Cardiac muscle cell (in vitro differentiated cells and primary cell): ENCODE measurements at places on chromosomes 2 and 18. TPM values are rescaled to one million over a fixed set of nuclear protein-coding genes. Genes with fewer than 3 reads are reported as not detected.

DNA sequence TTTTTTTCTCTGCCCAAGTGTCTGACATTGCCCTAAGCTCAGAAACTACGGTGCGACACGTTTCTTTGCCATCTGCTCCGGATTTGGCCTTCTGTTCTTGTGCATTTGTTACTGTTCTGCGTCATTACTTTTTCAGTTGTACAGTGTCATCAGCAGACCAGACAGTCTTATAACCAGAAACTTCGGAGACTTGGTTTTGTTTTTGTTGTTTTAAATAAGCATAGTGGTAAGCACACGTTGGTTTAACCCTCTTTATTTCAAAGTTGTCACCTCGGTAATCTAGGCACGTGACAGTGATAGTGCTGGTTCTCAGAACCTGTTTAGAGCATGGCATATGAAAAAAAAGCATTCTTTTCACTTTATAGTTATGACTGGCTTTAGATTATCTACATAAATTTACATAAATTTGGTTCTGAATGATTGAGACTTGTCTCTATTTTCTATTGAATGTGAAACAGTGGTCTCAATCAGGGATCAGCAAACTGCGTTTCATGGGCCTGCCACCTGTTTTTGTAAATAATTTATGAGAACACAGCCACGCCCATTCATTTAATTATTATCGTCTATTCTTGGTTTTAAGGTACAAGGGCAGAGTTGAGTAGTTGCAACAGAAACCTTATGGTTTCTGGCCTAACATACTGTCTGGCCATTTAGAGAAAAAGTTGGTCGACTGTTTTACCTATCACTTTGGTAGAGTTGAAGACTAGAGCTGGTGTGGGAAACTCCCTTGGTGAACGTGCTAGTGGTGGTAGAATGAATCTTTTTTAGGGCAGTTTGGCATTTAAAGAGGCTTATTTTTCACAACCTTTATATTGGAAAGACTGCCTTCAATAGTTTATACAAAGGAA is 106.5 kb downstream of the ZNF532 start:
- H3K27ac ChIP-seq: no peak overlapping the region
- H3K4me3 ChIP-seq: no peak overlapping the region
- DNase-seq: no peak
- H3K27me3 ChIP-seq: no peaks in the 10 kb centered on the region

- H3K4me1 ChIP-seq: no peaks in the 10 kb centered on the region
- H3K27ac ChIP-seq: no peak overlapping the region
- DNase-seq: no peak
- no peaks in the 10 kb centered on the region for H3K27me3 ChIP-seq
- H3K36me3 ChIP-seq: no peaks in the 10 kb centered on the region
These were observed 58.4 kb upstream of the GALR1 start for GRCh38 chr18:77191071-77191751.

DNA sequence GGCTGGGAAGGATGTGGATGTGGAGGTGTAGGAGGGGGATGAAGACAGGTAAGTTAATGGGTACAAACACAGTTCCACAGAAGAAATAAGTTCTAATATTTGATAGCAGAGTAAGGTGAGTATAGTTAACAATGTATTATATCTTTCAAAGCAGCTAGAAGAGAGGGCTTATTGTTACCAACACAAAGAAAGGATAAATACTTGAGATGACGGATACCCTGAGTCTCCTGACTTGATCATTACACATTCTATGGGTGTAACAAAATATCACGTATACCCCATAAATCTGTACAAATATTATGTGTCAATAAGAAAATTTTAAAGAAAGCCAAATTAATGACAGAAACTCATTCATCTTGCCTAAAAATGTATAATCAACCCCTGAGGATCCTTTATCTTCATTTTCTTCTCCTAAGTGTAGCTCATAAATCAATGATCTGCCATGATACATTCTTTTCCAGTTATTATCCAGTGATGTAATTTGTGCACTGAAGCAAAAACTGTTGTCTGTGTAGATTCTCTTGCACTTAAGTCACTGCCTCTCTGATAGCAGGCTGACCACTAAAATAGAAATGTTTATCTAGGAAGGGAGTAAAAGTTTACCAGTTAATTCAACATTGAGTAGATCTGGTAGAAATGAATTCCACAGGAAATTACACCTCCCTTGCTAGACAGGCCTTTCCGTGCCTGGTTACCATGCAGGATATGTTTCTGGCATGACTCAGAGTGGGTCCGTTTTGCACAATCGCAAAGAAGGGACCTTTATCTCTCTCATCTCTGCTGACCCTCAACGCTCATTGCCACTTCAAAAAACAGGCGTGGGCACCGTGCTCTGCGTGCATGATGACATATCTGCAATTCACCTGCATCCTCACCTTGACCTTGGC is 249.7 kb upstream of the NCKAP5 start:
- H3K4me3 ChIP-seq: no peak overlapping the region
- H3K4me1 ChIP-seq: peaks cover 4% of the 10 kb centered on the region
- peak; percentile 92 for DNase-seq
- H3K27me3 ChIP-seq: peaks cover 3% of the 10 kb centered on the region

Gene LRP1B
- 2.4 and 2.5 TPM in 2 replicates for total RNA-seq

- DNase-seq: no peak
- no peak overlapping the region for H3K4me3 ChIP-seq
- no peaks in the 10 kb centered on the region for H3K36me3 ChIP-seq
- H3K4me1 ChIP-seq: no peaks in the 10 kb centered on the region
- no peak overlapping the region for H3K27ac ChIP-seq
These were observed 104.9 kb downstream of the NCK2 start for GRCh38 chr2:105849431-105850179.

DNA sequence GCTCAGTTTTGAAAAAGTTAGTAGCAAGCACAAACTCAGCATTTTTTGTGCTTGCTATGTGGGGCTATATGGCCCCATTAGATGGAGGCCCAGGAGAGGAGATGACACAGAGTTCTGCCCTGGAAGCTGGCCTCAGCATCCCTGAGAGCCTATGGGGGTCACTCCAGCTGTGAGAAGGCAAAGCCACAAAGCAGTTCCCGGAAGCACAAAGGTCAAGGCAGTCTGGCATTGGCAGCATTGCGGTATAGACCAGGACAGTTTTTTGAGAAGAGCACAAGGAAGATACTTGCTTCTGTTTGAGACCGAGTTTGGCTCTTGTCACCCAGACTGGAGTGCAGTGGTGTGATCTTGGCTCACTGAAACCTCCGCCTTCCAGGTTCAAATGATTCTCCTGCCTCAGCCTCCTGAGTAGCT is 7.5 kb upstream of the ITPRIPL1 start:
- no peaks in the 10 kb centered on the region for H3K4me1 ChIP-seq
- H3K27ac ChIP-seq: no peak overlapping the region
- no peak for DNase-seq
- no peaks in the 10 kb centered on the region for H3K36me3 ChIP-seq
- H3K4me3 ChIP-seq: no peak overlapping the region
